ENCODE measurements at places on chromosomes 7 and 10. TPM values are rescaled to one million over a fixed set of nuclear protein-coding genes. Genes with fewer than 3 reads are reported as not detected.

PKD2L1 gene
- not detected for total RNA-seq

ZNF32 gene
- total RNA-seq = 20.8 TPM

PAX2 gene
- not detected for total RNA-seq

FMC1 gene
- 9.7 TPM for total RNA-seq

CWF19L1 gene
- total RNA-seq = 24.9 TPM

HOXA7 gene
- 1.5 TPM for total RNA-seq

MLXIPL gene
- total RNA-seq = not detected
